H9 (cell line): ENCODE measurements at places on chromosomes 6 and 20. TPM values are rescaled to one million over a fixed set of nuclear protein-coding genes. Genes with fewer than 3 reads are reported as not detected.

Gene KHDC1
- total RNA-seq: 7.7 and 7.8 TPM in 2 replicates

Gene TP53TG5
- 0.59 TPM in 1 of 2 replicates, not detected in the other for total RNA-seq

Gene OR11A1
- total RNA-seq: not detected in 2 replicates

Gene FOXA2
- total RNA-seq: 0.11 TPM in 1 of 2 replicates, not detected in the other

Gene BPIFB2
- total RNA-seq: not detected in 2 replicates

GRCh38 chr20:39849664-39850063 is 839.4 kb downstream of the MAFB start:
- no peaks in the 10 kb centered on the region for H3K36me3 ChIP-seq
- H3K27ac ChIP-seq: no peak overlapping the region
- DNase-seq: no peak
- H3K4me3 ChIP-seq: no peak overlapping the region

DNA sequence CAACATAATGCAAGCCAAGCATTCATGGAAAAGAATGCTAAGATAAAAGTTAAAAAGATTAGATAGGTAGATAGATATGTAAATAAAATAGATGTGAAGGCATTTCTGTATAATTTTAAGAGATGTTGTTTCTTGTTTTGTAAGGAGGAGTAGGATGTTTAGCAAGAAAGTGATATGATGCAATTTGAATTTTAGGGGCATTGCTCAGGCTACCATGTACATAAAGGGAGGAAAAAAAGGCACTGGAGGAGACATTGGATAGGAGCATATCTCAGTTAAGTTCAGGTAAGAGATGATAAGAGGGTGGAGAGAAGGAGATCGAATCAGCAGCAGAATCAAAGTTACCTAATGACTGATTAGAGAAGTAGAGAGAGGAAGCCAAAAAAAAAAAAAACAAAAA is 194.7 kb downstream of the TENT5A start:
- no peaks in the 10 kb centered on the region for H3K4me1 ChIP-seq
- no peak overlapping the region for H3K27ac ChIP-seq
- no peak overlapping the region for H3K4me3 ChIP-seq

DNA sequence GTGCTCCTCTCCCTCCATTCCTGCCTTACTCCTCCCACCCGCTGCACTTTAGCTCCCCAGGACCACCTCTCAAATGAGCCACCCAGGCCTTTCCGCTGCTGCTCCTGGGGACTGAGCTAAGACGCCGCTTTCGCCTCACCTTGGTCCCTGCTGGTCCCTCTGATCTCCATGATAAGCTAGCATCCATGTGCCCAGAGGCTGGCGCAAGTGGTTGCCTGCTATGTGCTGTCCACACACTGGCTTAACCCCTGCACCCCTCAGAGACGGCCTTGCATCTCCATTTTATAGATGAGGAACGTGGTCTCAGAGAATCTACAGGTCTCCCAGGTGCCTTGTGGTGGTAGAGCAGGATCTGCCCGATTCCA is 160.1 kb upstream of the PMEPA1 start:
- no peaks in the 10 kb centered on the region for H3K36me3 ChIP-seq
- DNase-seq: no peak
- no peaks in the 10 kb centered on the region; the same call in 1 of the 2 replicates for H3K4me1 ChIP-seq
- no peaks in the 10 kb centered on the region for H3K27me3 ChIP-seq

- no peak overlapping the region for H3K4me3 ChIP-seq
- H3K36me3 ChIP-seq: peaks cover 45% of the 10 kb centered on the region
- H3K4me1 ChIP-seq: peaks cover 7% of the 10 kb centered on the region
- no peak for DNase-seq
- H3K27me3 ChIP-seq: no peaks in the 10 kb centered on the region
These were observed 4.7 kb downstream of the AGPAT1 start for GRCh38 chr6:32171234-32171633.

DNA sequence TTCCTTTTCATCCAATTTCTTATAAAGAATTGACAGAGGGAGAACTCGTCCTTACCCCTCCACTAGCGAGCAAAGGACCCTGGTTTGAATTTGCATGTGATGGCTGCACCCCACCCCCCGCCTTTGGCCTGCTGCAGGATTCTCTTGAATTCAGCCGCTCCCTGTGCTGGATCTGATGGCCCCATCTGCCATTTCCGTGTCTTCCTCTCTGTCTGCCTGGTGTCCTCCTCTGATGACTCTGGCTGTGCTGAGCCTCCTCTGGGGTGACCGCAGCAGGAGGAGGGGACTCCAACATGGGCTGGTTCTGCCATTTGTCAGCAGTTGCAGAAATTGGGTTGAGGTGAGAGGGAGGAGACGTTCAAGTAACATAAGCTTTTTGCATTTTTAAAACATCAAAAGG is 188.8 kb downstream of the DLL1 start:
- peak; percentile 27 for DNase-seq
- no peak overlapping the region for H3K4me3 ChIP-seq
- no peaks in the 10 kb centered on the region for H3K27me3 ChIP-seq
- no peak overlapping the region for H3K27ac ChIP-seq
- peaks cover 3% of the 10 kb centered on the region; the same call in 1 of the 2 replicates for H3K36me3 ChIP-seq

GRCh38 chr6:27868311-27868710 is 43.9 kb downstream of the OR2B2 start:
- H3K27me3 ChIP-seq: no peaks in the 10 kb centered on the region
- H3K27ac ChIP-seq: peak overlapping the region; percentile 82
- DNase-seq: no peak
- peaks cover 10% of the 10 kb centered on the region for H3K36me3 ChIP-seq

DNA sequence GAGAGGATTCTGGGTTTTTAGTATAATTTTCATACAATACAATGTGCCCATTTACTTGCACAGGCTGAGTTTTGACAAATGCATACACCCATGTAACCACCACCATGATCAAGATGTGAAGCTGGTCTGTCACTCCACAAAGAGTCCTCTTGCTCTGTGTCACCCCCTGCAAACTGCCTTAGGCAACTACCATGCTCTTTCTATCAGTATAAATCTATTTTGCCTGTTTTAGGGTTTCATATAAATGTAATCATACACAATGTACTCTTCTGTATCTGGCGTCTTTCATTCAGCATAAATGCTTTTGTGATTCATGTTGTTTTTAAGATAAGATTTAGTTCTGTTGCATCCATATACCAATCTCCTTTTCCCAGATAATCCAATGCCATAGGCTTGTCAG is 181.9 kb upstream of the KCNG1 start:
- no peak overlapping the region for H3K4me3 ChIP-seq
- DNase-seq: no peak
- no peaks in the 10 kb centered on the region for H3K36me3 ChIP-seq
- H3K4me1 ChIP-seq: no peaks in the 10 kb centered on the region

DNA sequence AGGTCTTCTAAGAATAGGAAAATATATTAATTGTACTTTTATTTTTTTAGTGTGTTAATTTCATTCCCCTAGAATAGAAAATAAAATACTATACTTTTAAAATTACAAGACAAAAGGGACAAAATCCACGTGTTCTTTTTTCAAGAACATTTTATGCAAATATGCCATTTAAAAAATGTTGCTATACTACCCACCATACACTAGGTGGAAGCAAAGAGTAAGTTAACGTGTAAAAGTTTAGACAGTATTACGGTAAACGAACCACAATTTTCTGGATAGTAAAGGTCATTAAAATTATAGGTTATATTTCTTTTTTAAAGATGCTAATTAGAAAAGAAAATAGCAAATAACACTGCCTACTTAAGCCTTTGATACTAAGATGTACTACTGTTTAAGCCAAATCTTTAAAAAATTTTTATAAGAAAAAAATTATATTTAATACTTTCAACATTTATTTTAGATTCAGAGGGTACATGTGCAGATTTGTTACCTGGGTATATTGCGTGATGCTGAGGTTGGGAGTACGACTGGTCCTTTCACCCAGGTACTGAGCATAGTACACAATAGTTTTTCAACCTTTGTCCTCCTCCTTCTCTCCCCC is 287.6 kb downstream of the PHF3 start:
- no peaks in the 10 kb centered on the region; the same call in 1 of the 2 replicates for H3K4me1 ChIP-seq
- H3K27me3 ChIP-seq: no peaks in the 10 kb centered on the region
- no peak overlapping the region for H3K4me3 ChIP-seq
- no peak for DNase-seq

DNA sequence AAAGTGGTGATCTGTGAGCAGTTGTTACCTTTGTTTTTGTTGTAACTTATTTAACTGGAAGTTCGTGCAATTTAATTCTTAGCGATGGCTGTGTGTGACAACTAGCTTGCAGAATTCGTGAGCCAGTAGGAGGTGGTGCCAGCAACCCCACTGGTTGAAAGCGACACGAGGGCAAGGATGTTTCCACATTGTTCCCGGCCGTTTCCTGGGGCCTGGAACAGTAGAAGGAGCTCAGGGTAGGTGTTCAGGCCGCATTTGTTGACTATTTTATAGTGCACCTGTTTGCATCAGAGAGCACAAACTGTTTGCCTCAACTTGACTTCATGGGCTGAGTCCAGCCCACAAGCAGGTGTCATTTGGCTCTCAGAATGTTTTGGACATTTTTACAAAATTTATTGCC is 112.1 kb upstream of the PTPN1 start:
- H3K27me3 ChIP-seq: no peaks in the 10 kb centered on the region
- H3K27ac ChIP-seq: no peak overlapping the region
- H3K4me1 ChIP-seq: peaks cover 2% of the 10 kb centered on the region; the same call in 1 of the 2 replicates
- H3K36me3 ChIP-seq: no peaks in the 10 kb centered on the region
- no peak for DNase-seq

- no peaks in the 10 kb centered on the region for H3K4me1 ChIP-seq
- H3K27me3 ChIP-seq: peaks cover 24% of the 10 kb centered on the region
- peak; percentile 57 for DNase-seq
- H3K4me3 ChIP-seq: peak overlapping the region; percentile 91
- no peaks in the 10 kb centered on the region; the same call in 2 of the 3 replicates for H3K36me3 ChIP-seq
These were observed 11.5 kb upstream of the TMC2 start for GRCh38 chr20:2524709-2525506.

DNA sequence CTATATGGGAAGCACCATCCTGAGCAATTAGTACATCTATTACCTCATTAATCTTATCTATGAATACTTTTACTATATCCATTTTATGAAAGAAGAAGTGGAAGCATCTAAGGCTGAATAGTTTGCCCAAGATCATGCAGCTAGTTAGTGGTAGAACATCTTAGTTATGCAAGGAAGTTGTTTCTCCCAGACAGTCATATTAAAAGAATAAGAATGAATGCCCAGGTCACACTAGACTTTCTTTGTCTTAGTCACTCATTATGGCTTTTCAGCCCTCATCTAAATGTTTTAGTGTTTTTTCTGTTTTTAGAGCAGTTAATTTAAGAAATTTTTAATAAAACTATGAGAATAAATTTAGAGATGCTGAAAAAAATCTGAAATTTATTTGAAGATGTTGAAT is 517.5 kb downstream of the CDKAL1 start:
- DNase-seq: no peak
- H3K4me3 ChIP-seq: no peak overlapping the region
- no peak overlapping the region for H3K27ac ChIP-seq
- no peaks in the 10 kb centered on the region; the same call in 2 of the 3 replicates for H3K36me3 ChIP-seq
- H3K27me3 ChIP-seq: no peaks in the 10 kb centered on the region
- no peaks in the 10 kb centered on the region for H3K4me1 ChIP-seq

DNA sequence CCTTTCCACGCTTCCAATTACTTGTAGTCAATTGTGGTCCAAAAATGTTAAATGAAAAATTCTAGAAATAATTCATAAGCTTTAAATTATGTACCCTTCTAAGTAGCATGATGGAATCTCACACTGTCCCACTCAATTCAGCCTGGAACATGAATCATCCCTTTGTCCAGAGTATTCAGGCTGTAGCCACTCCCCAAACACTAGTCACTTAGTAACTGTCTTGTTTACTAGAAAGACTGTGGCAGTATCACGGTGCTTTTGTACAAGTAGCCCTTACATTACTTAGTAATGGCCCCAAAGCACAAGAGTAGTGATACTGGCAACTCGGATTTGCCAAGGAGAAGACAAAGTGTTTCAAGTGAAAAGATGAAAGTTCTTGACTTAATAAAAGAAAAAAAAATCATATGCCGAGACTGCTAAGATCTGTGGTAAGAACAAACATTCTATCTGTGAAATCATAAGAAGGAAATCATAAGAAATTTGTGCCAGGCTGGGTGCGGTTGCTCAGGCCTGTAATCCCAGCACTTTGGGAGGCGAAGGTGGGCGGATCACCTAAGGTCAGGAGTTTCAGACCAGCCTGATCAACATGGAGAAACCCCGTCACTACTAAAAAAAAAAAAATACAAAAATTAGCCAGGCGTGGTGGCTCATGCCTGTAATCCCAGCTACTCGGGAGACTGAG is 168.5 kb upstream of the SIM1 start:
- H3K27ac ChIP-seq: no peak overlapping the region
- H3K27me3 ChIP-seq: no peaks in the 10 kb centered on the region
- H3K4me1 ChIP-seq: no peaks in the 10 kb centered on the region
- peaks cover 5% of the 10 kb centered on the region; the same call in 2 of the 3 replicates for H3K36me3 ChIP-seq

- H3K4me3 ChIP-seq: peak overlapping the region; percentile 70
- no peaks in the 10 kb centered on the region for H3K27me3 ChIP-seq
- peak; percentile 81 for DNase-seq
- no peak overlapping the region for H3K27ac ChIP-seq
These were observed 11.7 kb downstream of the C20orf96 start for GRCh38 chr20:278607-279571.

DNA sequence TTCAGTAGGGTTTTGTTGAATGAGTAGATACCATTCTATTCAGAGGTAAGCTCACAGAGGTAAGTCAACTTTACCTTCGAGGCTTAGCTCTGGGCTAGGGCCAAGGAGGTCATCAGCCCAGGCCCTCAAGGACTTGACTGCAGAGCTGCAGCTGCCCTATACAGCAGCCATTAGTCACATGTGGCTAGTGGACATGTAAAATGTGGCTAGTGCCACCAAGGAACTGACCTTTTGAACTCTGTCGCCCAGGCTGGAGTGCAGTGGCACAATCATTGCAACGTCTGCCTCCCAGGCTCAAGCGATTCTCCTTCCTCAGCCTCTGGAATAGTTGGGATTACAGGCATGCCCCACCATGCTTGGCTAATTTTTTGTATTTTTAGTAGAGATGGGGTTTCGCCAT is 47.9 kb upstream of the EPB41L1 start:
- peaks cover 4% of the 10 kb centered on the region; the same call in 1 of the 2 replicates for H3K27me3 ChIP-seq
- H3K27ac ChIP-seq: no peak overlapping the region
- H3K4me3 ChIP-seq: no peak overlapping the region
- DNase-seq: no peak

DNA sequence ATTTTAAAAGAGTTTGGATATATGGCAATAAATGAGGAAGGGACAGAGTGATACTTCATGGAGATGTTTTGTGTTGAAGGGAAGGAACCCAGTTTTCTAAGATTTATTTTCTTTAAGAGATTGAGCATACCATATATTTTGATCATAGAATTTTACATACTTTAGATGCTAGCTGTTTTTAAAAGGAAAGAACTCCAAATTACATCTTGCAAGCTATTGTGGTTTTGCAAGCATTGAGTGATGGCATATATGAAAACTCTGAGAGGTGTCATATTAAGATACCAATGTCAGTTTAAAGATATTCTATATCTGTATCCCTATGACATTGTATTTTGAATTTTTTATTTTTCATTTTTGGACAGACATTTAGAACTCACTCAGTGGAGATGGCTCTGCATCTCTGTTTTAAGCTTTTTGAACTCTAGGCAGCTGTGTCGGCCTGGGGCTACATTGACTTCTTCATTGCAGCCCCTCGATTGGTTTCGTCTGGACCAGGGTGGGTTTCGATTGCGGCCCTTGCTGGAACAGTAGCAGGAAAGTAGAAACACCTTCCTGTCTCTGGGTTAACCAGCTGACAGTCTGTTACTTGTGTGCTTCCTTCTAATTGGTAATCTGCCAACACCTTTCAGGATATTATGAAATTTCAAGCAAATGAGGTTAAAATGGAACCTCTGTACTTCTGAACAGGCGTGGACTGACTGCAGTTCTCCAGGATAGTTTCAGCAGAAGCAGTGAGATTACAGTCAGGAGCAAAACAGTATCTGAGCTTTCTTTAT is 14.0 kb downstream of the IGF2R start:
- no peak for DNase-seq
- H3K36me3 ChIP-seq: no peaks in the 10 kb centered on the region
- peaks cover 13% of the 10 kb centered on the region; the same call in 1 of the 2 replicates for H3K4me1 ChIP-seq
- no peak overlapping the region for H3K4me3 ChIP-seq

- H3K36me3 ChIP-seq: no peaks in the 10 kb centered on the region
- H3K4me3 ChIP-seq: no peak overlapping the region
- DNase-seq: no peak
- no peak overlapping the region for H3K27ac ChIP-seq
These were observed 80.5 kb upstream of the NAA20 start for GRCh38 chr20:19936466-19937200.
